ENCODE measurements at places on chromosomes 4 and X.

- DNase-seq = no peak
Observed at GRCh38 chr4:118888666-118889311, at the start of gene SYNPO2. SYNPO2 (plus strand) TSS chr4:118888854; CDS start chr4:118889037, 183 bp downstream.

DNA sequence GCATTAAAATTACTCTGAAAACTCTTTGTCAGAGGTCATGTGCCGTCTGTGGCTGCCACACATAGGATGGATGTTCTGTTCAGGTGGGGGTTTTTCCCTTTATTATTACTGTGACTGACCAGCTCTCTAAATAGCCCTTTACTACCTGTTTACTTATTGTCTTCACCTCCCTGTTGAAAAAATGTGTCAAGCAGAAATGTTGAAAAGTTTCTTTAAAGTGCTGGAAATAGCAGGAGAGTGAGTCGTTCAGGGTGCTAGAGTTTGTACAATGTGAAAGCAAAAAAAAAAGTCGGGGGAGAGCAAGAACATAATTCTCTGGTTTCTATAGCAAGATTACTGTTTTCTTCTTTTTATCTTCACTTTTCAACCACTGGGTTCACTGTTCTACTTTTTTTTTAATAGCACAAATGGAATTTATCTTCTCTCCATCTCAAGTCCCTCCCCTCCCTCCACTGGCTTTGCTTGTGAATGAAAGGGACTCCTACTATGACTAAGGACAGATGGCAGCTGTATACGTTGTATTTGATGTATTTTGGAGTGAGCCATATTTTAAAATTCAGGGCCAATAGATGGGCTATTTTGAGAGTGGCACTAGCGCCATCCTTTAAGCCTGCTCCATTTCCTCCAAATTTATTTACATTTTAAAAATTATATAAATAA, 33.3 kb downstream of the ARX start:
- no peak for DNase-seq

DNA sequence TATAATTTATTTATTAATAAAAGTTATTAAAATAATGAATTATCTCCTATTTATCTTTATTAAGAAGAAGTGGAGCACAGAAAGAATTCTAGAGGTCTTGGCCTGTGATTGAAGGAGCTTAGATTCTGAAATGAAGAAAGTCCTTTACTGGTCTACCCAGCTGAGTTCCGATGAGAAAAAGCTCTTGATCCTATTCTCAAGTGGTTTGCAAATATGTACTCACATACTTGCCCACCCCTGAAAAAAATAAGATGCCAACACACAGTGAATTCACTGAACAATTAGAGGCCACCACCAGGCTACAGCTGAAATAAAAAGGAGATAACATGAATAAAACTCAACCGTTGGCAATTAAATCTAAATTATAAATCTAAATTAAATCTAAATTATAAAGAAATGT, 253.4 kb downstream of the MAPK10 start:
- no peak for DNase-seq

- DNase-seq = no peak
Observed at GRCh38 chrX:32894679-32895078, 316.7 kb downstream of the DMD start.

- DNase-seq = no peak
Observed at GRCh38 chr4:73816814-73817213, 19.7 kb upstream of the CXCL6 start.

Measured in stimulated activated CD4-positive, alpha-beta T cell treated with anti-CD3 and anti-CD28 coated beads, Interleukin-1b, Interleukin-23, amount 100 ng/mL, for 4 hours (primary cell).